Islet precursor cell (in vitro differentiated cells): ENCODE measurements at places on chromosomes 16 and 17.
A peak's percentile ranks its signal among the peaks of the same experiment; 100 is the strongest.

DNA sequence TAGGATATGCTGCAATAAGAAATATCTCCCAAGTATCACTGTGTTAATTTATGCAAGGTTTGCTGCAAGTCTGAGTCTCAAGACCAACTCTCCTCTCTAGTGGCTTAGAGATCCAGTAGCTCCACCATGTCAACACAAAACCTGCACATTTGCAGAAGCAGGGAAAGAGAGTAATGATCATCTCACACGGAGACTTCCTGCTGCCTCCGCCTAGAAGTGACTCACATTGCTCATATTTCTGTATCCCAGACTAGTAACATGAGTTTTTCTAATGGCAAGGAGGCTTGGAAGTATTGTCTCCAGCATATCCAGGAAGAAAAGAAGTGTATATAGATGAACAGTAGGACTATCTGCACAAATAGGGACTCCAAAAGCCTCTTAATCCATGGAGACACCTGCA, 15.0 kb upstream of the IRX6 start:
- DNase-seq, result no peak

DNA sequence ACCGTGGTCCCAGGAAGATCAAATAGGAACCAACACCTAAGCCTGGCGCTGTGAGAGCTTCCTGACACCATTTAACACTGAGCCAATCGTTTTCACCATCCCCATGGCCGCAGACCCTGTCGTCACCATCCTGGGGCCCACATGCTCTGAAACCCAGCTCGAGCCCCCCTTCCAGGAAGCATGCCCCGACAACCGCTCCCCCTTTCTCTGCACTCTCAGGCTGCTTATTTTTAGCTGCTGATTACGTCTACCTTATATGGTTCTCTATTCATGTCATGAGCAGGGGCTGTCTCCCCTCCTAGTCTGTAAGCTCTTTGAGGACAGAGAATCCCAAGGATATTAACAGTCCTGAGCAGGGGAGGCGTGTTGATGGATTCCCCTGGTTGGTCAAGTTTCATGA, 10.5 kb downstream of the SRL start:
- DNase-seq, result no peak

- DNase-seq, result no peak
Observed at GRCh38 chr16:70752426-70752825, 48.5 kb downstream of the VAC14 start.

GRCh38 chr17:62720126-62720850, 87.8 kb downstream of the MARCHF10 start:
- DNase-seq, result peak; percentile 88

- peak; percentile 45 for DNase-seq
Observed at GRCh38 chr17:38916771-38917170, 8.6 kb upstream of the LASP1NB start.

DNA sequence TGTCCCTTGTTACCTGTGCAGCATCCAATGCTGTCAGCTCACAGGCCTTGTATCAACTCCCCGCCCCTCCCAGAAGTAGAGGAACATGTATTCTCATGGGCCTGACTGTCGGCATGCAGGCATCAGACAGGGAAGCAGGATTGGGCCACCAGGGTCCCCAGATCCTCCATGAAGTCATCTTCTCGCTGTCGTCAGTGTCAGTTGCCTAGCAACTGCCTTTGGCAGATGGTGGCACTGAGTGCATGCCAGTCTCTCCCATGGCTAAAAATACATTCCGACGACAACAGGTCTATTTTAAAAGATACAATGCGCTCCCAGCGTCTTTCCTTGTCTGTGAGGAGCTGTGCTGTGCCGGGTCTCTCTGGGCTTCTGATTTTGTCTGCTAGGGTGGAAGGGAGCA, 36.8 kb upstream of the CES5A start:
- DNase-seq, result no peak

DNA sequence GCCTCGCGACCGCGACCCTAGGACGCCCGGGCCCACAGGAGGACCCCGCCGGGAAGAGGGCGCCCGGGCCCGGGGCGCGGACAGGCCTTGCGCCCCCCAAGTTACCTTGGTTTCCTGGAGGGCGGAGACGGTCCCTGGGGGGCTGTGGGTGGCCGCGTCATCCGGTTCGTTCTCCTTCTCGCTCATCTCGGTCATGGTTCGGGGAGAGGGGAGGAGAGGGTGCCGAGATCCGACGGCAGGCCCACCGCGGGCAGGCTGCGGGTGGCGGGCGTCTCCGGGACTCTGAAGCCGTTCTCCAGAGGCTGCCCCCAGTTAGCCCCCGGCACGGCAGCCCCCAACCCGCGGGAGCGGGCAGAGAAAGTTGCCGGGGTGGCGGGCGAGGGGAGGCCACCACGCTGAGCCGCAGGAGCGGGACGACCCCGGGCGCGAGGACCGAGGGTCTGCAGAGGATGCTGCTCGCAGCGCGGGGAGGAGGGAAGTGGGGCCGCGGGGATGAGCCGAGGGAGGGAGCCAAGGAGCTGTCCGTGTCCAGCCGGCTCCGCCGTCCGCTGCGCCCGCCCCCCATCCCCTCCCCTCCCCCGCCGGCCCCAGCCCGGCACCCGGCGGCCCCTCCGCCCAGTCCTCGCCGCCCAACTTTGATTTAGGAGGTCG, at the start of gene STAC2:
Gene STAC2 (minus strand): TSS at position 638 of the 651 bp plus-strand sequence. CDS start 443 bp downstream, at position 195.
- no peak for DNase-seq

GRCh38 chr17:2172077-2172851, 117.4 kb downstream of the HIC1 start:
- DNase-seq, result peak; percentile 86

GRCh38 chr17:42759982-42760651, 910 bp upstream of the RAMP2 start:
- no peak for DNase-seq

DNA sequence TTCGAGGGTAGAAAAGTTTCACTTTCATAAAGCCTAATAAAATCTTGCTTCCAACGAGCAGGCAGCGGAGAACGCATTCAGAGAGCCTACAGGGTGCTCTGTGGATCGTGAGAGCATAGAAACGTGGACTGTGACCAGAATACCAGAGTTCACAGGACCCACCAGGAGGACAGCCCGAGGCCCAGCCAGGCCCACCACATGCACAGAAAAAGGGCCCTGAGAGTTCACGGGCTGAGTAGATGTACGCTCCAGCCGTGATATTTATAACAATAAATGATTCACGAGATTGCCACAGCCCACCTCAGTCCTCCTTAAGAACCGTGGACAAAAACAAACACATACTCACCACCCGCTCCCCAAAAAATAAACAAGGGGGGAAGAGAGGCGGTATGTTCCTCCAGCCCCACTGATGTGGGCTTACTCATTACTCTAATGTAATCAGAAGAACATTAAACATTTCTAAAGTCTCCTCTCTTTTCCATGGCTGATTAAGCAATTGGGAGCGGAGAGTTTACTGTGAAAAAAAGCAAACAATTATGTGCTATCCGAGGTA, 207.2 kb downstream of the C16orf78 start:
- DNase-seq, result no peak

- no peak for DNase-seq
Observed at GRCh38 chr16:2008631-2009163, 924 bp downstream of the ZNF598 start.

GRCh38 chr16:27335349-27336053, 21.7 kb downstream of the IL4R start:
- DNase-seq, result no peak

DNA sequence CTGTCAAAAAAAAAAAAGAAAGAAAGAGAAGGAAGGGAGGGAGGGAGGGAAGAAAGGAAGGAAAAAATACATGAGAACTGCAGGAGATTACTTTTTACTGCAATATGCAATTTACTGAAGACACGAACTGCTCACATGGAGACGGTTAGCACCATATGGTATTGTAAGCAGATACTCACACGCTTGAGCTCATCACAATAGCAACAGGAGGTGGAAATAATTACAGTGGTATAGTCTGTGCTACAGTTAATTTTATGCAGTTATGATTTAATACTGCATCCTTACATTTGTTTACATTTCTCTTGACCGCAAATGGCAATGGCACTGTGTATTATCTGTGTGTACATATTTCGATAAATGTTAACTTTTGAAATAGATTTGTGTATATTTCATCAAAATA, 21.4 kb upstream of the SLC46A1 start:
- no peak for DNase-seq

DNA sequence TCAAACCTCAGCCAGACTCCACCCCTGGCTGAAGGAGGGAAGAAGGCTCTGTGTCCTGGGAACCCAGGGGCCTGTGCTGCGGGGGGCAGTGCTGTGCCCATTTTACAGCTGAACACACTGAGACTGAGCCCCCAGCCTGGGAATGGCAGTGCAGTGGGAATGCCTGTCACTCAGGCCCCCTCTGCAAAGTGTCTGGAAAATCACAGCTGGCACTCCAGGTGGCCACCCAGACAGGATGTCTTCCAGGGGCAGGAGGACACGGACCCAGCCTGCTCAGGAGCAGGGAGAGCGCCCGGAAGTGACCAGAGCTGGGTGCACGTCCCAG, 32.6 kb downstream of the ZNF469 start:
- no peak for DNase-seq

DNA sequence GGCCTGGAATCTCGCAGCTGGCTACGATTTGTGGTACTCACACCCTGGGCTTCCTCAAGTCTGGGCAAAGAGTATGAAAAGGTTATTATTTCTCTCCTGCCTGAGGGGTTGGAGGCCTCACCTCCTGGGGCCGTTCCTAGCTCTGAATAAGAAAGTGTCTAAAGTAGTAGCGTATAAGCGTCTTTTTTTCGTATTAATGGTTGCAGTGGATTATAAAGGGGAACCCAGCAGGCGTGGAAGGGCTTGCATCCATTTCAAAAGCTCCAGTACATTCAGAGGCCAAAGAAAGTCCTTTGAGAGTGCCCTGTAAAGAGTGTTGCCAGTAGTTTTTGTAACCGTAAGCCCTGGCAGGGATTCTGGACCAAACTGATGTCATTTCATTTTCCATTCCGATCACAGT, 72.2 kb upstream of the MPHOSPH6 start:
- no peak for DNase-seq

DNA sequence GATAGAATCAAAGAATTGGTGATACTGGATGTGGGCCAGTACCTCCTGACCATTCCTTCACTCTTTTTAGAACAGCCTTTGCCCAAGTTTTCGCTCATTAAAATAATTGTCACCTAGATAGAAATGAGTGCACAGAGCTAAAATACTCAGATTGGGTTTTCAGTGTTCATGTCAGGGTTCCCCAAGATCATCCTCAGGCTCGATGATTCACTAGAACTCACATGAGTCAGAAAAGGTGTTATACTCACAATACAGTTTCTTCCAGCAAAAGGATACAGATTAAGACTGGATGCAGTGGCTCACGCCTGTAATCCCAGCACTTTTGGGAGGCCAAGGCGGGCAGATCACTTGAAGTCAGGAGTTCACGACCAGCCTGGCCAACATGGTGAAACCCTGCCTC, 19.9 kb downstream of the ERCC4 start:
- no peak for DNase-seq
